ENCODE measurements at places on chromosomes 6 and 20.

- no peak for DNase-seq
Measured at GRCh38 chr6:100466410-100467128, 1.8 kb upstream of the SIM1 start.

DNA sequence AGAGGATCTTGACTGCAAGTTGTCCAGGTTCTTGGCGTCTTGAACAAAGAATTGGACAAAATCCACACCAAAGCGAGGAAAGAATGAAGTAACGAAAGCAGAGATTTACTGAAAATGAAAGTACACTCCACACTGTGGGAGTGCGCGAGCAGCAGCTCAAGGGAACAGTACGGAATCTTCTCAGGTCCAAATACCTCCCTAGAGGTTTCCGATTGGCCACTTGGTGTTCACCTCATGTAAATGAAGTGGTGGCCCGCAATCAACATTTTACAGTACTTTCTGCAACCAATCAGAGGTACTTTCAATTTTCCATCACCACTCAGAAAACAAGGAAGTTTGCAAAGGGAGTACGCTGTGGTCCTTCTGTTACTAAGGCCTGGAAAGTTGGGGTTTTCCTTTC, 122.4 kb downstream of the PTPRK start:
- DNase-seq: no peak

GRCh38 chr6:127178746-127179145, 60.3 kb downstream of the RSPO3 start:
- DNase-seq: no peak

GRCh38 chr20:46074006-46074405, 15.8 kb downstream of the NCOA5 start:
- no peak for DNase-seq

DNA sequence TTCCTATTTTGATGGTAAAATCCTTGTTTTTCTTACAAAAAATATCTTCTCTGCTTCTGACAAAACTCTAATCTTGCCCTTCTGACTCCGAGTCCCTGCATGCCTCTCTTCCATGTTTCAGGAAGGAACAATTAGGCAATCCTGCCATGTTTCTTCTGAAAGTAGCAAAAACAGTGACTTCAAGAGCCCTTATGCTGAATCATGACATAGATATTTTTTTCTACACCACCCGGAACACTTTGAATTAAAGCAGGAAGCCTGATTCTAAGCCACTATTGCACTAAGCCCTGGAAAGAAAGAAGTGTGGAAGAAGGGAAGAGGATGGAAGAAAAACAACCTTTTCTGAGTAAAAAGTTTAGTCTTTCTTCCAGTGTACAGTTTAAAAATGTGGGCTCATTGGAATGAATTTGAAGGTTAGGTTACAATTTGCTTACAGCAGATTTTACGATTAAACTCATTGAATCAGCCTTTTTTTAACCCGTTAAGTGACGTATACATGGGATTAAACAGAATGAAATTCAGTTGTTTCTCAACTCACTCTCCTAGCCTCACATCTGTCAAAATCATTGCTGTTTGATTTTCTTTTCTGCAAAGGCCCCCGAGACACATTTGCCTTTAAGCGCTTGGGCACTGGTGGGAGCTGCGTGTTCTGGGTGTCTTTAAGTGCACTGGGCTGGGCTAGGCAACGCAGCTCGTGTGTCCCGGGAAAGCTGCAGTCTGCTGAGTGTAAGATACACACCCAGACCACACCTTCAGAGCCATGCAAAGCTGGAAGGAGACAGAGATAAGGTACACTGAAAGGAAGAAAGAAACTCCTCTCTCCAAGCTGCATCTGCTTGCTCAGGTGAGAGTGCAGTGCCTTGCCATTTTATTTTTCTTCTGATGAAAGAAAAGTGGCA, 159.4 kb upstream of the CITED2 start:
- peak; percentile 70 for DNase-seq

GRCh38 chr6:127737768-127738167, 160.8 kb downstream of the C6orf58 start:
- DNase-seq: no peak

- DNase-seq: peak; percentile 64
Measured at GRCh38 chr6:3484192-3484591, 27.3 kb upstream of the SLC22A23 start.

- no peak for DNase-seq
Measured at GRCh38 chr20:8020314-8021079, 936 bp upstream of the TMX4 start.

- no peak for DNase-seq
Measured at GRCh38 chr6:126333729-126334128, 6.2 kb upstream of the CENPW start.

DNA sequence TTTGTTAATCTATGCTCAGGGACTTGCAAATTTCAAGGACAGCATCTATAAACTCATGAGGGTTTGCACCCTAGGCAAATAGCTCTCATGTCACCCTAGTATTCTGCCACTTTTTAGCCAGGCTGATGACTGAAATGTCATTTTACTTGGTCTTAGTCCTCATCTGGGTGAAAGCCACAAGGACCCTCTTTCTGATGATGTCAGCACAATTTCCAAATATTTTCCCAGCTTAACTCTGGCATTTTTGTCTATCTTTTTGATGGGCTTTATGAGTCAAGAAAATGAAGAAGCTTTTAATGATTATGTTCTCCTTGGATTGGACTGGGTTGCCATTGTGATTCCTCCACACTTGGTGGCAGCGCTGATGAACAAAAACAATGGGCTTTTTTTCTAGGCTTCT, 420.1 kb upstream of the BTBD3 start:
- DNase-seq: no peak

DNA sequence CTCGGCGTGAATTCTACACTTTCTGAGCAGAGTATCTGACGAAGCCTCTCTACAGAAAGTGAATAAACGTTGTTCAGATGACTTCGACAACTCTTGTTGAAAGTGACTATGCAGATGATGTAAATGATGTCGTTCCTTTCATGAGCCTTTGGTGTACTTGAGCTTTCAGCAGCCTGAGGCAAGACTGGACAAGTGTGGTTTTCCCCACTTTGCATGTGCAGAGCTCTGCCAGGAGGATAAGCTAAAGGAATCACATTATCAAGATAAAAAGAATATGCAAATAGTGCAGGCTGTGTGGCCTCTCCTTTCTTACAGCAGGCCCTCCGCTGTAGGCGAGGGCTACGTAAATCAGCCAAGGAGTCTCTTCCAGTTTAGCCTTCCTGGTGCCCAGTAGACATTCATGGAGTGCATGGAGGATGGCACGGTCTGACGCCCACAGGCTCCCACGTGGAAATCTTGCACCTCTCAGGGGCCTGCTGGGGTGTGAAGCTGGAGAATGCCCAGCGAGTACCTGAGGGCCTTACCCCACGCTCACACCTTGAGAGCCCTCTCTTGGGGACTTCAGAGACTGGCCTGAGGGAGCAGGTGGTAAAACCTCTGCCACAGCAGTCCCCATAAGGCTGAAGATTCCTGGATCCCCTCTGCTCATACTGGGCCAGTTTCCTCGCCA, 54.9 kb downstream of the RPP40 start:
- no peak for DNase-seq

GRCh38 chr6:148313488-148313887, 29.1 kb upstream of the SASH1 start:
- no peak for DNase-seq

GRCh38 chr20:54208548-54209176, 775 bp downstream of the PFDN4 start:
- no peak for DNase-seq

- DNase-seq: no peak
Measured at GRCh38 chr6:160417550-160417949, 69.4 kb downstream of the SLC22A3 start.

GRCh38 chr6:162203287-162203686, 524.3 kb downstream of the PRKN start:
- DNase-seq: no peak

DNA sequence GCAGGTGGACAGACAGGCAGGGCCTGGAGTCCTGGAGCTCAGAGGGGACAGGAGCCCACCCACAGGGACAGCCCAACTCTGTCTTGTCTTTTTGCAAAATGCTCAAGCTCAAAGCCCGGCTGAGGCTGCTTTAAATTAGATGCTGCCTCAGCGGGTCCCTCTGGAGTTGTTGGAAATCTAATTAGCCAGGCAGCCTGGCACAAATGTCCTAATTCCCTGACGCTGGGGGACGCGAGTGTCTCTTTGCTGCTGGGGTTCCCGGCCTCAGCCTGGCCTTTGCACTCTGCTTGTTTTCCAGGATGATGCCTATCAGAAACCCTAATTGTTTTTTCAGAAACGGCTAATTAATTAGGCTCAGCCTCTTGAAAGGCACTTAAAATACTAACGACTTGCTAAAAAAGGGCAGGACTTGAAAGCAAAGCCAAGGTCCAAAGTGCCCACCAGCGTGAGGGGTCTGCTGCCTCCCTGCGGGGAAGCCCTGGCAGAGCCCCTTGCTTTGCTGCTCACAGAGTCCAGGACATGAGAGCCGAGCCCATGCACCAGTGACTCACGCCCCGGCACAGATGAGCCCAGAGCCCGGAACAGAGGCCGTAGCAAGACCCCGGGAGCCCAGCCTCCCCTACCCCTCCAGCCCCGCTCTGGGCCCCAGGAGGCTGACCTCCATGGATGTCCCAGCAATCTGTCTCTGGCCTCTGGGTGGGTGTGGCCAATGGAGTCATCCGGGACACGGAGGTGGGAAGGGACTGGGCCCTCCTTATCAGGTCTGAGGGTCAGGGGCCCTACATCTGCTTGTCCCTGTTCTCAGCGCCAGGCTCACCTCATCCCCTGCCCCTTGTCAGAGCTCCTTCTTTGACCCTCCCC, 46.0 kb upstream of the BHLHE23 start:
- no peak for DNase-seq

- DNase-seq: no peak
Measured at GRCh38 chr20:14126856-14127255, 131.5 kb downstream of the MACROD2 start.

- DNase-seq: no peak
Measured at GRCh38 chr20:1286267-1287024, 20.4 kb downstream of the SNPH start.

DNA sequence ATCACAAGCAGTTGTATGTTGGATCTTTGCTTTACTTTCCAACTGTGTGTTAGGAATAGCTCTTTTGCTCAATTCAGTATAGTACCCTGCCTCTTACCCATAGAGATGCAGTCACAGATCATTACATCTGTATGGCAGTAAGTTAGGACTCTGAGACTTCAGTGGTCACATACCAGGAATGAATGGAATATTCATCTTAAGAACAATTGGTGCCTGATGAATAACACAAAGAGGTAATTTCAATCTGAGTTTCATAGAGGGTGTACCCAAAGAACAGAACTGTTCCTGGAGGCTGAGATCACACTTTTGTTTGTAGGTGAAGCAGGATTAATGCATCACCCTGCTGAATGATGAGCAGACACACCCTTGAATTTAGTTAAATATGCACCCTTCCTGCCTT, 28.7 kb upstream of the KIF13A start:
- no peak for DNase-seq

- DNase-seq: no peak
Measured at GRCh38 chr20:38219006-38219950, 41.3 kb downstream of the KIAA1755 start.

DNA sequence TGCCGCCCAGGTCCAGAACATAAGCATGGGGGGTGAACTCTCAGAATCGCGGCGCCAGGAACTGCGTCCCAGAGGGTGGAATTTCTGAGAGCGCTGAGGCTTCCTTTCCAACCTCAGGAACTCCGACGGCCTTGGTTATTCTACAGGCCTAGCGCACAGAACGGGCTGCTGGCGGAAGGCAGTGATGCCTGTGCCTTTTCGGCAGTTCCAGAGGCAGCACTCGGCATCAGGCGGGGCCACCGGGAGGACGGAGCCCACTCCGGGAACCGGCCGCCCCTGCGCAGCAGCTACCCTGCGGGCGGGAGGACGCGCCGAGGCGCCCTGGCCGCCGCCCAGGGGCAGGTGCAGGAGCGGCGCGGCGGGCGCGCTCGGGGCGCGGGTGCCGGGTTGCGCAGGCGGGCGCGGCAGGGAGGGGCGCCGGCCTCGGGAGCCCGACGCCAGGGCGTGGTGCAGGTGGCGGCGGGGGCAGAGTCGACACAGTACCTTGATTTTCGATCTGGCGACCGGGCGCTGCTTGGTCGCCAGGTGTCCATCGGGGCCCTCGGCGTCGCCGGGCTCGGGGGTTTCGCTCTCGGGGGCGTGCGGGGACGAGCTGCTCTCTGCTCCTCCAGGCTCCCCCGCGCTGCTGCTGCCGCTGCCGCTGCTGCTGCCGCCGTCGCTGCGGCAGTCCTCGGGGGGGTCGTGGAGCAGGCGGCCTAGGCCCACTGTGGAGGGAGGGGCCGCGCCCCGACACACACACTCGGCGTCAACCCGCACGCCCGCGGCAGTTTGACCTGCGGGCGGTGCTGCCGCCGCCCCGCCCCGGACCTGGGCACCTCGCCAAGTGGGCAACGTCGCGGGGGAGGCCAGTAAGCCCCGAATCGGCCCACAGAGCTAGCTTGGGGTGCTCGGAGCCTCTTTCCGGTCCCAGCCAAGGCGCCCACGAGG, 1.3 kb downstream of the OVOL2 start:
- no peak for DNase-seq

- DNase-seq: no peak
Measured at GRCh38 chr6:151837223-151837622, 29.7 kb downstream of the ESR1 start.

DNA sequence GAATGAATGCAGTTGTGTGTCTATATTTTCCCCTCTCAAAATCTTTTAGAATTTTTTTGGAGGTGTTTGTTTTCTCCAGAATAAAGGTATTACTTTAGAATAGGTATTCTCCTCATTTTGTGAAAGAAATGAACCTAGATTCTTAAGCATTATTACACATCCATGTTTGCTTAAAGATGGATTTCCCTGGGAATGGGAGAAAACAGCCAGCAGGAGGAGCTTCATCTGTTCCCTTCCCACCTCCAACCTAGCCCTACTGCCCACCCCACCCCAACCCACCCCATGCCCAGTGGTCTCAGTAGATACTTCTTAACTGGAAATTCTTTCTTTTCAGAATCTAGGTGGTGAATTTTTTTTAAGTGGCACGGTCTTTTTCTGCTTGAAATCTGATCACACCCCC, 127.8 kb downstream of the CD109 start:
- no peak for DNase-seq

DNA sequence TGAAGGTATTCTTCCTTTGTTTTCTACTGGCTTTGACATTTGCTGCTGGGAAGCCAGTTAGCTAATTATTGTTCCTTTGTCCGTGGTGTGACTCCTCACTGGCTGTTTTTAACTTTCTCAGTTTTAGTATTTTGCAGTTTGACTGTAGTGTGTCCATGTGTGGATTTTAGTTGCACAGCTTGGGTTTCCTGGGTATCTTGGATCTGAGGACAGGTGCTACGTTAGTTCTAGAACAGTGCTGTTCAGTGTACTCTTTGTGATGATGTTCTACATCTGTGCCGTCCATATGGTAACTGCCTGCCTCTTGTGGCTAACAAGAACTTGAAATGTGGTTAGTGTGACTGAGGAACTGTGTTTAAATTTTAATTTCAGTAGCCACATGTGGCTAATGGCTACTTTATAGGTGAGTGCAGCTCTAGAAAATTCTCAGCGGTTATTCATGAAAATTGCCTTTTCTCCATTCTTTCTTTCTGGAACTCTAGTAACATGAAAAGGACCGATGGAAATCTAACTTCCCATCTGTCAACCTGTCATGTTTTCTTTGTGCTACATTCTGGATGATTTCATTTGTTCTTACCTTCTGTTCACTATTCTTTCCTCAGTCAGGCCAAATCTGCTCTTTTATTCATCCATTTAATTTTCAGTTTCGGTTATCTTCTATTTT, 7.4 kb downstream of the SNX9 start:
- DNase-seq: no peak

- DNase-seq: no peak
Measured at GRCh38 chr6:11486051-11486450, 51.5 kb upstream of the TMEM170B start.

- no peak for DNase-seq
Measured at GRCh38 chr20:6715401-6715941, 52.0 kb upstream of the BMP2 start.
